ENCODE measurements at places on chromosomes 7 and 10.

- DNase-seq: no peak
Measured at GRCh38 chr7:49776994-49777393, 3.6 kb downstream of the VWC2 start.

GRCh38 chr7:95766657-95767056, 5.7 kb upstream of the DYNC1I1 start:
- no peak for DNase-seq

- DNase-seq: no peak
Measured at GRCh38 chr10:100984672-100985177, 2.6 kb downstream of the MRPL43 start.

GRCh38 chr7:12296051-12296570, 85.0 kb downstream of the TMEM106B start:
- no peak for DNase-seq

DNA sequence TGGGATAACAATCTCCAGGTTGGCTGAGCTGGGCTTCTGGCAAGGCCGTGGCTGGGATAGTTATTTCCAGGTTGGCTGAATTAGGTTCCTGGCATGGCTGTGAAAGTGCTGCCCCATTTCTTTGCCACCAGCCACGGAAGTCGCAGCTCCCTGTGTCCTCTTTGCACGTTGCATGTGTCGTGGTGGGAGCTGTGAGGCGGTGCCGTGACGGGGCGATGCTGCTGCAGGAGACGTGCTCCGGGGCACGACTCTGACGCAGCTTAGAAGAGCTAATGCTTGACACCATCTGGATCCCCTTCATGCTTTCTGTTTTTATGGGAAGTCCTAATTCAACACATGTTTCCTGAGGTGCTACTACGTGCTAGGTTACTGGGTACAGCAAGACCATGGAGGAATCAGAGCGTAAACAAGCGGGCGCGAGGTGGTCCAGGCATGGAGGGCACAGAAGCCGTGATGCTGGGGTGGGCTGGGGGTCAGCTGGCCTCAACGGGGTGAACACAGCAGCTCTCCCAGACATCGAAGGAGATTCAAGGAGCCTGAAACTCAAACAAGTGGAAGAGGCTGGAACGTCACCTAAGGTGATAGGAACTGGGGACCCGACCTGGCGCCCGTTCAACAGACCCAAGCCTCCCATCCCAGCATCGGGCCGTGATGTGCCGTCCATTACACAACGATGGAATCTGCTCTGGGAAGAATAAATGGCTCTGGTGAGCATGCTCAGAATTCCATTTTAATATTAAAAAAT, 407.1 kb downstream of the DNAJB6 start:
- no peak for DNase-seq

DNA sequence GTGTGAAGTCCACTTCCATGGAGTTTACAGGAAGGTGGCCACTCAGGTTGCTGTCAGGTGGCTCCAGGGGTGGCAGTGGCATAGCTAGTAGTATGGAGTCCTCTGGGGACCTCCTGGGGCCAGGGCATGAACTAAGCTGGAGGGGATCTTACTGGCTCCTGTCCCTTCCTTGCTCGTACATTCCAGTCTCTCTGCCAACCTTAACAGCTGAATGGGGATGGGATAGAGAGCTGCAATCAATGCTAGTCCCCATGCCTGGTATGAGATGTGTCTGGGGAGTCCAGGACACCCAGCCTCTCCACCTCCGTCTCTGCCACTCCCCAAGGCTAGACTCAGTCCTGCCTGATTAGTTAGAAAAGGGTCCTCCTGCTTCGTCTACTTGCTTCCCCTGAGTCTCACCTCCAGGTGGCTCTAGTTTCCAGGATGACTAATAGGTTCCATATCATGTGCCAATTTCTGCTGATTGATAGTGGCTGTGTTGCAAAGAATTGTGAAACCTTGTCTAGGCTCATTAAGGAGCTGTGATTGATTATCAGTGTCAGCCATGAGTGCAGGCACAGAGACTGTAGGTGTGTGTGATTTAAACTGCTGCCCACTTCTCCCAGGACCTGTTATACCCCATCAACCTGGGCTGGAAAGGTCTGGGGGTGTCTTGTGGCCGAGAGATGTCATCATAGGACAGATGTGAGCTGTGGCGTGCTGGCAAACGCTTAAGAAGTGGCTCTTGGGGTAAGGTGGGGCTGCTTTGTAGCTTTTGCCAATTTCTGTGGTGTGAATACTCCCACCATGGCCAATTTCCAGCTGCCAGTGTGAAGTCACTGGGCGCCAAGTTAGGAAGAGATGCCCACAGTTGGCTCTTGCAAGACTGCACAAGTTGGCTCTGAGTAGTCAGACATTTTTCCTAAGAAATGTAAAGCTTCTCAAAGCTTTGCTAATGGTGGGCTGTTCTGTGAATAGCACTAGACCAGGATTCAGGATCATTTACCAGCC, 59.8 kb downstream of the COL13A1 start:
- DNase-seq: no peak

All from hippocampal formation (tissue), 2 donors.